ENCODE measurements at places on chromosomes 6 and 20.

DNA sequence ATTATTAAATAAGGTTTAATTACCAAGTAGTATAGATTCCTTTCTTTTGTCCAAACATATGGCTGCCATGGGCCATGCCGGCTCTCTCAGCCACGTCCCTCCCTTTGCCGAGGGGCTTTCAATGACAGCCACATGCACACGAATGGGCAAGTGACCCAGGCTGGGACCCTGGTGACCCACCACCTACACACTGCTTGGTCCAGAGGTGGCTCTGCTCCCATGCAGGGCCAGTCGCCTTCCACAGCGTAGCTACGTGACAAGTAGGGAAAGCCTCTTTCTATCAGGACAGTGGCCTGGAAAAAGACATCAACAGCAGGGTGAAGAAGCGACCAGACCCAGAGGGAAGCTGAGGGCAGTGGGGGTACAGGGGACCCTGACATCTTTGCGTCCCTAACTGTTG is 152.8 kb upstream of the CST7 start:
- no peak for DNase-seq

DNA sequence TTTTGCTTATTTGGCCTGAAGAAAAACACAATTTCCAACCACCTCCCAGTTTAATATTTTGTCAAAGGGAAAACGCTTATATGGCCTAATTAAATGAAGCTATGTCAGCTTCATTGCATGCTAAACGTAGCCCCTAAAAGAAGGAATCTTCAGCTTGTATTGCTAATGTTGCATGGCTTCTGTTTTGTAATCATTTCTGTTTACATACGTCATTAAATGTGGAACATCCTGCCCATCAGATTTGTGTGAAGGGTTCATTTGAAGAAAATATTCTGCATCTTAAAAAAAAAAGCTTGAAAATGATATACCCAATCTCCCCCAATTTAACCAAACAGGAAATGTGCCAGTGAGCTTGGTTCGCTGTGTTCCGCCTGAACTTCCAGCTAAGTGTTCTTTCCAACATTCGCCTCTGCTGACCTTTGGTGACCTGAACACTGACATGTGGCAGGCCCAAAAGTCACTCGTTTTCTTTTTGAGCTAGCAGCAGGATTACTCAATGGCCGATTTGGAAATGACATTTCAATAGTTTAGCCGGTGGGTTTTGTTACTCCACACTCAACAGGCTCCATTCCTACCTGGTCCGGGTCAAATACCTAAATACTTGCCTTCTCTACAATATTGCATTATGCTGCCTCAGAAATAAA is 12.7 kb upstream of the SIRT5 start:
- no peak for DNase-seq

DNA sequence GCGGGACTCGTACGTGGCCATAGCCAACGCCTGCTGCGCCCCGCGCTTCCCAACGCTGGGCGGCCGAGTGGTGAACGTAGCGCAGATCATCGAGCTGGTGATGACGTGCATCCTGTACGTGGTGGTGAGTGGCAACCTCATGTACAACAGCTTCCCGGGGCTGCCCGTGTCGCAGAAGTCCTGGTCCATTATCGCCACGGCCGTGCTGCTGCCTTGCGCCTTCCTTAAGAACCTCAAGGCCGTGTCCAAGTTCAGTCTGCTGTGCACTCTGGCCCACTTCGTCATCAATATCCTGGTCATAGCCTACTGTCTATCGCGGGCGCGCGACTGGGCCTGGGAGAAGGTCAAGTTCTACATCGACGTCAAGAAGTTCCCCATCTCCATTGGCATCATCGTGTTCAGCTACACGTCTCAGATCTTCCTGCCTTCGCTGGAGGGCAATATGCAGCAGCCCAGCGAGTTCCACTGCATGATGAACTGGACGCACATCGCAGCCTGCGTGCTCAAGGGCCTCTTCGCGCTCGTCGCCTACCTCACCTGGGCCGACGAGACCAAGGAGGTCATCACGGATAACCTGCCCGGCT is 3.4 kb downstream of the SLC32A1 start:
- DNase-seq: no peak

DNA sequence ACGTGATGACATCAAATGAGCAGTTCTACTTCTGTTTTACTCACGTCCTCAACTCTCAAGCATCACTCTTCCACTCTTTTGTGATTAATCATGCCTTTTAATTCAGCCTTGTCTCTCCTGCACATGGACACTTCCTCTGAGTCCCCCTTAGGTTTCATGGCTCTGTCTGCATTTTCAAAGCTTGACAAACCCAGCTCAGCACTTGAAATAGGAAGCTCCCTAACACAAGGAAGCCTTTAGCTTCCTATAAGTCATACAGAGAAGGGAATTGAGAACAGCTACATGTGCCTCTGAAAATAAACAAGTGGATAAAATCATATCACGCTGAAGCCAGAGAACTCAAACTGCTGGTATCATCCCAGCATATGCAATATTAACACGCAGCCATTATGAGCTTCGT is 21.2 kb downstream of the KIF16B start:
- DNase-seq: no peak

- DNase-seq: no peak
These were observed 45.5 kb downstream of the ANKS1A start for GRCh38 chr6:34934516-34934915.

DNA sequence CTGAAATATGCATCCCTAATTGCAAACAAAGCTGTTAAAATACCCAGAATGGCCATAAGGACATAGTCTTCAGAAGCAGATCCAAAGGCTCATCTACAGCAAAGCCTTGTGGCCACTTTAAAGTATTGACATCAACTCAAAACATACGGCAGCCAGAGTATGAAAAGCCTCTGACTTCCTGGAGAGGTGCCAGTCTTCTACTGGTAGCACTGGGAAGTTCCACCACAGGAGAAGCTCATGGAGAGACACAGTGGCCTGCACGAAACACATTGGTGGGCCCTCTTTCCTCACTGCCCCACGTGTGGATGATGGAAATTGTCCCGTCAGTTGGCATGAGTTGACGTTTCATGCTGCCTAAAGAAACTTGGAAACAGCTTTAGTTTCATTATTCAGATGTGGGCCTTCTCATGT is 202.6 kb upstream of the HEY2 start:
- DNase-seq: no peak

DNA sequence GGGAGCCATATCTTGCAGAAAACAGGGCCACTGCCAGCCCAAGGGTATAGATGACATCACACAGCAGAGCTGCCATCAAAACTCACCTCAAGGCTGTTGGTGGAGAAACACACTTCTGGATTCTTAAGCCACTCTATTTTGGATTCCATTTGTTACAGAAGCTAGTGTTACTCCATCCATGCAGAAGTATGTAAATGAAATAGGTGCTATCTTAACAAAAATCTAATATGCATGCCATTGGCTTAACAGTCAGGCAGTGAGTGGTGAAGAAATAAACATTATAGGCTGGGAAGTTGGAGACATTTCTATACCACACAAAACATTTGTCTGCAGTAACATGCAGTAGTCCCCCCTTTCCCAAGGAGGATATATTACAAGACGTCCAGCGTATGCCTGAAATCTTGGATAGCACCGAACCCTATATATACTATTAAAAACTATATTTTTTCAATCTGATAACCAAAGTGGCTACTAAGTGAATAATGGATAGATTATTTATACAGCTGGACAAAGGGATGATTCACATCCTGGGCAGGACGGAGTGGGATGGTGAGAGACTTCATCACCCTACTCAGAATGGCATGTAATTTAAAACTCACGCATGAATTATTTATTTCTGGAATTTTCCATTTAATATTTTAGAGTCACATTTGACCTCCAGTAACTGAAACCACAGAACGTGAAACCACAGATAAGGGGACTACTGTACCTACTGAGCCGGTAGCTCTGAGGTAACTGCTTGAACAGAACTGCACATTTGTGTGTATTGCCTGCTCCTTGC is 160.0 kb upstream of the PLN start:
- DNase-seq: no peak

DNA sequence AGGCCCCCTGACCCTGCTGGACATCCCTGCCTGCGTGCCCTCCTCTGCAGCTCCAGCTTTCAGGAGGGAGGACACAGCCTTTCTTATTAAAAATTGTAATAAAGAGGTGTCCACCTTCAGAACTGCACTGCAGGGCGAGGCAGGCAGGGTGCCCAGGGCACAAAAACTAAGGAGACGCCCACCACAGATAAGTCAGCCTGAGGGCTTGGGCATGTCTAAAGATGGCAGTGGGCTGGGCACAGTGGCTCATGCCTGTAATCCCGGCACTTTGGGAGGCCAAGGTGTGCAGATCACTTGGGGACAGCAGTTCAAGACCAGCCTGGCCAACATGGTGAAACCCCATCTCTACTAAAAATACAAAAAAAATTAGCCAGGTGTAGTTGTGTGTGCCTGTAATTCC is 7.0 kb upstream of the C20orf144 start:
- no peak for DNase-seq

DNA sequence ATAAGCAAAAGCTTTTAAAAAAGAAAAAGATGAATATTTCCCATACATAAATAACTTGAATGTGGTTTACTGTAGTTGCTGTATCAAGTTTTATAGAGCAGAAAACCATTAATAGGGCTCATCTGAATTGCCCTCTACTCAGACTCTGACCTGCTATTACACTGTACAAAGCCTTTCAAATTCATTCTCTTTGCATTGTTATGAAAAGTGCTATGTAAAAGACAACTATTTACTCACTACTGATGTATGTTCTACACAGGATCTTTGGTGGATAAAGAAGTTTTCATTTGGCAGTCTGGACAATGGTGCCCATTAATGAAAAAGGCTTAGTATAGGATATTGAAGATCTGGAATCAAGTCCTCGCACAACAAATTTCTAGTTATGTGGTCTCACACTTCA is 199.1 kb upstream of the RUNX2 start:
- no peak for DNase-seq

- DNase-seq: no peak
These were observed 407.6 kb downstream of the PREX1 start for GRCh38 chr20:48420176-48420575.

DNA sequence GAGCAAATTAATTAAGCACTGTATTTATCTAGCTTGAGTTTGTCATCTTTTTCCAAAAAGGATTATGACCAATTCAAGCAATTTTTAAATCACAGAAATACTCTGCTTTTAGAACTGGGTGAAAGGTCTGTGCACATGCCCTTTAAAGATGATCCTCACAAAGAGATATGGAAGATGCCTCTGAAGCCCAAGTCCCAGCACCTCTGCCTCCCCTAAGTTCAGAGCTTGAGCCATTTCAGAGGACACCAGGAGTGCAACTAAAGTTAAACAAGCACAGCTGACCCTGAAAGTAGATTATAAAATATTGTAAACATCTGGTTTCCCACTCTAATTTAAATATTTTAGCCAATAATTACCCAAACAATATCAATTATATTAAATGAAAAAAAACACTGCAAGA is 139.5 kb upstream of the BEND6 start:
- DNase-seq: no peak

DNA sequence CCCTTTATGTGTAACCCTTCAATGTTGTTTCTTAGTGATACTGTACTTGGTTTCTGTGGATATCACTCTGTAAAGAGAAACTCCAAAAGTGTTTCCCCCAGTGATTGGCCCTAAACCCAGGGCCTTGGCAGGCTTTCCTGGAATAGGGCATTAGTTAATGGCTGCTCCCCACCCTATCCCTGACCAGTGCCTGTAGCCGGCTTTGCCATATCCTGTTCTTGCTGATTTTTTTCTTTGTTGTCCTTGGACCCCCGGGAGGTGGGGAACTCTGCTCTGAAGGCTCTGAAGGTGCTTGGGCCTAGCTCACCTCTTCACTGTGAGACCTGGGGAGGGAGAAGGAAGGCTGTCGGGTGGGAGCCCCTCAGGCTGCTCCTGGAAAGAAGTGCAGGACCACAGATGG is 120.1 kb downstream of the TCP11 start:
- DNase-seq: no peak

- no peak for DNase-seq
These were observed 1.2 kb downstream of the DDR1 start for GRCh38 chr6:30885481-30885998.

DNA sequence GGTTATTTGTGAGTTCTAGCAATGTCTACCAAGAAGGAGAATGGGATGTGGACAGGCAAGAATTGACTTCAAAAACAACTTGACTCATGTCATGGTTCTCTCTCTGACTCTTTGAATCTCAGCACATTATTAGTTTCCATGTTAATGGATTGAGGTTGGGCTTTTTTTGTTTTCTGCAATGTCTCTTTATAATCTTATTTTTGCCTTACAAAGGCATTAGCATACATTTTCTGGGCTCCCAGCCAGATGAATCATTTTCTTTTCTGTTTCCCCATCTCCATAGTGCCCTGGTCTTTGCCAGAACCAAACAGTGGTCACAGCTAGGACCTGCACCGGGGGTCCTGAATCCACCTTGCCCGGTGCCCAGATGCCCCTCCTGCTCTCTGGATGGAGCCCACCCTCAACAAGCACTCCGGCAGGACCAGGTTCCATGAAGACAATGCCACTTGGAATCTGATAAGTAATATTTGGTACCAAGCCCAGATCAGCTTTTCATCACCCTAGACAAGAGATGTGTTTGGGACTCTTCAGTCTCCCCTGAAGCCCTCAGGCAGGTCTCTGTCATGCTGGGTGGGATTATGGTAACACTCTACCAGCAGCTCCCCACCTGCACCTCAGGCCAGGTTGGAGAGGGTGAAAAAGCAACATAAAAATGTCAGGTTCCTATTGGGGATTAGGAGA is 266.7 kb upstream of the SULF2 start:
- no peak for DNase-seq

DNA sequence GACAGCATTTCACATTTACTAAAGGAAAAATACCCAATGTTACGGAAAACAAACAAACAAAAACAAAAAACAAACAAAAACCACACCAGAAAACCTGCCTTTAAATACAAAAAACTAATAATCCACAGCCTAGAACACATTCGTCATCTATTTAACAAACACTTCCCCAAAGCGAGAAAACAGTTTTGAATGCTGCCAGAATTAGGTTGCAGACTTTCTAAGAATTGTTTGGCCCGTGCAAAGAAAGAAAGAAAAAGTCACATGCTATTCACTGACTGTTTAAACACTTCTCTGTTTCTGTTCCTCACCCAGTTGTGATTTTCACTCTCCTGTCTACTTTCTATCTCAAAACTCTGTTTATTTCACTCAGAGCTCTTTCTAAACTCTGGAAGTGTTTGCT is 52.5 kb downstream of the BCAS1 start:
- no peak for DNase-seq

DNA sequence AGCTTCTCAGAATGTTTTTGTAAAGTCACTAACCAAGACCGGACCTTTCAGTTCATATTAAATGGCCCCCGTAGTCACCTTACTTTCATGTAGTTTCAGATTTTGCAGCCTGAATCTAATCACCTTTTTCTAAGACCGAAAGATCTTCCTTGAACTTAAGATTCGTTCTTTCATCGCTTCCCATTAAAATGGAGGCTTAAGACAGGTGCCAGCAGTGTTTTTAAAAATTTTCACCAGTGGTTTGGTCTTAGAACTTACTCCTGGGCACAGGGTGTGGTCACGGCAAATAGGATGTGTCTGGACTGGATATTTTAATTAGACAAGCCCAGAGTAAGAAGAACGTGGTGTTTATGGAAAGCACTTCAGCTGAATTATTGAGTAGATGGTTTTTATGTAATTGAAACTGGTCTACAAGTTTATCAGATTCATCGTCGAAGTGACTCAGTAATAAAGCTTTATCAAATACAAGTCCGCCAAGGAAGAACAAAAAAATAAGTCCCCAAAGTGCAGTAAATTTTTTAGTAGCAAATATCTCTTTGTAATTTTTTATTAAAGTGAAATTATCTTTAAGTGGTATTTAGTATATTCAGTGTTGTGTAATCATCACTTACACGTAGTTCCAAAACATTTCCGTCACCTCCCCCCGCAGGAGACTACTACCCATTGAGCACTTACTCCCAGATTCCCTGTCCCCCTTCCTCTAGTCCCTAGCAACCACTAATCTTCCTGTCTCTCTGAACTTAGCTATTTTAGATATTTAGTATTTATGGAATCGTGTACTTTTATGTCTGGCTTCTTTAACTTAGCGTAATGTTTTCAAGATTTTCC is 868 bp downstream of the SRSF3 start:
- no peak for DNase-seq

Measured in stimulated activated CD4-positive, alpha-beta T cell treated with anti-CD3 and anti-CD28 coated beads, TNF-alpha, amount 100 ng/mL, for 4 hours (primary cell).